ENCODE measurements at places on chromosomes 4 and X. TPM values are rescaled to one million over a fixed set of nuclear protein-coding genes. Genes with fewer than 3 reads are reported as not detected.

DNA sequence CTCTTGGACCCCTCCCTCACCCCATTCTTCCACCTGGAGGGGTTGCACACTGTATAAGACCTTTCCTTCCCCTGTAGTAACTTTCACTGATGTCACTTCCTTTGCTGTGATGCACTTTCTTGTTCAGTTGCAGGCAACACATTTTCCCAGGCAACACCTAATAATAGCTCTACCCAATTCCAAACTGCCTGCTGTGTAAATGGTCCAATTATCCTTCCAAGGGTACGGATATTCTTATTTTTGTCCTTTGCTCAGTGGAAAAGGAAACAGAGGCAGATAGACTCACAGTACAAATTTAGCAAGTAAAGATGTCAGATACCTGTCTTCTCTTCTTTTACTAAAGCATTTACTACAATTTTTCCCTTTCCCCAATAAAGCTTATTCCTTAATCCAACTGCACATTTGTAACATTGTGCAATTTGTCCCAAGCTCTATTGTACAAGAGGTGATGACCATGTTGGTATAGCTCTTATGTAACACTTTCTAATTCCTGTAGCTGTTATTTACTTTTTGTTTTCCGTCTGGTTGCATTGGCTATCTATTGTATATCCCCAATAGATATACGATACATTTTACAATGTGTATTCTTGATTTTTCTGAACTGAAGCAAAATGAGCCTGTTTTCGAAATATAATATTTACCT is 69.1 kb upstream of the NPFFR2 start:
- DNase-seq = no peak
- H3K27ac ChIP-seq = no peak overlapping the region
- H3K36me3 ChIP-seq = no peaks in the 10 kb centered on the region
- no peaks in the 10 kb centered on the region for H3K27me3 ChIP-seq
- no peak overlapping the region for H3K4me3 ChIP-seq

DNA sequence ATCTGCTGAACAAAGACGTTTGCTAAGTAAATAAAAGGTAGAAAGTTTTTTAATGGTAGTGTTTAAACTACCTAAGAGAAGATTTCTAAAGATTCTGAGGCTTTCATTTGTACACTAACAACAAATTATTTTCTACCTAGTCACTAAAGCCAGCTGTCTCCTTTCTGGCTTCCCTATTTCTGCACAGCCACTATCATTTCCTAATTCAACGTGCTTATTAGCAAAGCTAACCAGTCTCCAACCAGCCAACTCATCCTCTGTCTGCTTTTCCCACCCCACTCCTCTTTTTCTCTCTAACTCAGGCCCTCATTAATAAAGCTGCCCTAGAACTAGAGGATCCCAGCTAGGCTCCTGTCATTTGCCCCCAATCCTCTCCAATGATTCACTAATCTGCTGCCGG is 118.2 kb downstream of the ZNF827 start:
- no peaks in the 10 kb centered on the region for H3K36me3 ChIP-seq
- no peaks in the 10 kb centered on the region for H3K4me1 ChIP-seq
- no peak for DNase-seq
- no peak overlapping the region for H3K4me3 ChIP-seq
- H3K27ac ChIP-seq = no peak overlapping the region

- no peaks in the 10 kb centered on the region for H3K36me3 ChIP-seq
- no peak for DNase-seq
- H3K27ac ChIP-seq = no peak overlapping the region
- no peaks in the 10 kb centered on the region for H3K4me1 ChIP-seq
These were observed 151.3 kb downstream of the USP46 start for GRCh38 chr4:52507774-52508173.

DNA sequence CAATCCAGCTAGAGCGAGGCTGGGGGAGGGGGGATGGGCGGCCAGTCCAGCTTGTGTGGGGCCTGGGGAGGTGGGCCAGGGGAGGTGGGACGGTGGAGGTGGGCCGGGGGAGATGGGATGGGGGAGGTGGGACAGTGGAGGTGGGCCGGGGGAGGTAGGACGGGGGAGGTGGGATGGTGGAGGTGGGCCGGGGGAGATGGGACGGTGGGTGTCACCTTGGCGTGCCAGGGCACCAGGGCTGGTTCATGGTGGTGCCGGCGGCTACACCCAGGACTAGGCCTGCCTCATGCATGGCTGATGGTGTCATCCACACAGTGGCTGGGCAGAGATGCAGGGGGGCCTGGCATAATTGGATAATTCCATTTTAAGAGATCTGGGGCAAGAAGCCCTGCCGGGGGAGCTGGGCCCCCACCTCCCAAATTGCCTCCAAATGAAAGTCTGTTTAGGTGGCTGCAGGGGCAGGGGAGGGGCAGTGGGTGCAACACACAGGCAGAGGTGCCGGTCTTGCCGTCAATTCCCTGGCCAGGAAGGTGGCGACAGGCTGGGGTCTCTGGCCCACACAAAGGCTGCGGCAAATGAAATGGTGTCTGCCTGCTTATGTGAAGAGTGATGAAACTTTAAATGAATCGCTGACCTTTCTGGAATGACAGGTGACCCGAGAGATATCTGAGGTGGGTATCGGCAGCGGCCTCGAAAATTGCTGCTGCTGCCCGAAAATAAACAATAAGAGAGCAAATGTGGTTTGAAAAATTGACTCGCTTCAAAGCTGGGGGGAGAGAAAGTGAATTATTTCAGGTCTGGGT is 82.1 kb downstream of the FAM53A start:
- no peak for DNase-seq
- no peak overlapping the region for H3K4me3 ChIP-seq
- H3K27me3 ChIP-seq = no peaks in the 10 kb centered on the region
- H3K36me3 ChIP-seq = no peaks in the 10 kb centered on the region

GRCh38 chrX:70592091-70592490 is 147.5 kb downstream of the DLG3 start:
- H3K4me3 ChIP-seq = no peak overlapping the region
- H3K27ac ChIP-seq = no peak overlapping the region
- no peaks in the 10 kb centered on the region for H3K4me1 ChIP-seq
- no peaks in the 10 kb centered on the region for H3K36me3 ChIP-seq
- no peak for DNase-seq

CT47B1 gene
- total RNA-seq = not detected
